ENCODE measurements at places on chromosomes 3 and 15.
A peak's percentile ranks its signal among the peaks of the same experiment; 100 is the strongest.

DNA sequence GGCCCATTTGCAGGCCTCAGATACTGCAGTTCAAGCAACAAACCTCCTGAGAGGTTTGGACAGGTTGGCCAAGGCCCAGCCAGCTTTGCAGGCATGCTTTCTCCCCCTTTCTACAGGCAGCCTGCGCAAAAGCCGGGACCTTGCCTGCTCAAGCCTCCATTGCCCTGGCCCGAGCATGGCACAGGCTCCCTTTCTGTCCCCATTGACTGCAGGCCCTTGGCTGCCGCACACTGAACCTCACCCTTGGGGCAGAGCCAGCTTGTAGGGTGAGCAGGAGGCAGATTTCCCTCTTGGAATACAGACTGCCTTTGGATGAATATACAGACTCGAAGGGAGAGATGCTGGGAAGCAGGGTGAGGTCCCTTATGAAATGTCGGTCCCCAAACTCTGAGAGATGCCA lies 461.7 kb upstream of the PROK2 start:
- no peak for DNase-seq

DNA sequence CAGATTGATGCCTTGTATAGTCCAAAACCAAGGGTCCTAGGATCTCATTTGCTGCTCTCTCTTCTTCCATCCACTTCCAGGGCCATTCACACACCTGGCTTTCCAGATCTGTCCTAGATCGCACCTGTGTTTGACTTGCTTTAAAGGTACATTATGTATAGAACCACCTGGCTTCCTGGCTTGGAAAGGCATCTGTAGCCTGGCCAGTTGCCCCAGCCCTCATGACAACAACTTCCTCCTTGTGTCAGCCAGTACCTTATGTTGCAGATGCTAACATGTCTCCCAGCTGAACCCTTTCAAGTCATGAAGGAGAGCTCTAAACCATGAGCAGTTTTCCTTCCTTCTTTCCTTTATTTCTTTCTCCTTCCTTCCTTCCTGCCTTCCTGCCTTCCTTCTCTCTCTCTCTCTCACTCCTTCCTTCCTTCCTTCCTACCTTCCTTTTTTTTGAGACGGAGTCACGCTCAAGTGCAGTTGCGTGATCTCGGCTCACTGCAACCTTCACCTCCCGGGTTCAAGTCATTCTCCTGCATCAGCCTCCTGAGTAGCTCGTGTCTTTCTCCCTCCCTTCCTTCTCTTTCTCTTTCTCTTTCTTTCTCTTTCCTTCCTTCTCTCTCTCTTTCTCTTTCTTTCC lies 2.5 kb upstream of the HTR3C start:
- DNase-seq = peak; percentile 63

- no peak for DNase-seq
Measured at GRCh38 chr3:66489581-66489980, 11.2 kb downstream of the LRIG1 start.

GRCh38 chr3:60316121-60316797 lies 935.0 kb downstream of the FHIT start:
- DNase-seq = no peak

GRCh38 chr15:32152574-32152973 lies 122.3 kb downstream of the CHRNA7 start:
- DNase-seq = no peak

- no peak for DNase-seq
Measured at GRCh38 chr3:23987356-23987755, 42.3 kb downstream of the NR1D2 start.

DNA sequence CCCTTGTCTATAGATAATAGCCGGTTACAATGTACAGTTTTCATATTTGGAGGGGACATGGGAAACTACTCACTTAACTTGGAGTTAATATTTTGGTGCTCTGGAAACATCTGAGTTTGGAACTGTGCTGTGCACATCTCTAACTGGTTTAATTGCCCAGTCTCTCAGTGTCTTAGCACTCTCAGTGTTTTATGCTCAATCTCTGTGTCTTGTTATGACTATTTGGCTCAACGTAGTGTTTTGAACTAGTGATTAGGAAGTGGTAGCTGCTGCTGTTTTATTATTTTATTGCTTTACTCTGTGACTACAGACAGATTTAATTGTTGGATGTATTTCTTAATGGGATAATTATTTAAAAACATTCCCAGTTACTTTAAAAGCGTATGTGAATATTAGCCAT lies 17.0 kb downstream of the FNDC3B start:
- no peak for DNase-seq

GRCh38 chr3:193301433-193301832 lies 60.4 kb downstream of the PLAAT1 start:
- peak; percentile 13 for DNase-seq

DNA sequence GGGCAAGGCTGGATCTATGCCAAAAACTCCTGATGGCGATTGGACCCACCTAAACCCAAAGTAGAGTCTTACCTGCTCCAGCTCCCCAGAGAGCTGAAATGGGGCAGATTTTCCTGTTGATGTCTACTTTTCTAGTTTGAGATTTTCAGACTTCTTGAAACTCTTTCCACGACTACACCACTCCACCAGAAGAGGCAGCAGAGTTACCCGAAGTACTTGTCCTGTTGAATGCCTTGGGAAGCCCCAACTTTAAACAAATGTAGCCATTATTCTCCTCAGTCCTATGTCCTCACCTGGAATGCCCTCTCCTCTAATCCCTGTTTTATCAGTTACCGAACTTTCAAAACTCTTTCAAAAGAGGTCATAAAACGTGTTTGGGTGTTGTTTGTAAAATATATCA lies 843.8 kb downstream of the VGLL3 start:
- no peak for DNase-seq

- DNase-seq = no peak
Measured at GRCh38 chr3:43048470-43048869, 57.4 kb downstream of the POMGNT2 start.

GRCh38 chr15:65085990-65086679 lies 9.6 kb downstream of the KBTBD13 start:
- DNase-seq = peak; percentile 46

DNA sequence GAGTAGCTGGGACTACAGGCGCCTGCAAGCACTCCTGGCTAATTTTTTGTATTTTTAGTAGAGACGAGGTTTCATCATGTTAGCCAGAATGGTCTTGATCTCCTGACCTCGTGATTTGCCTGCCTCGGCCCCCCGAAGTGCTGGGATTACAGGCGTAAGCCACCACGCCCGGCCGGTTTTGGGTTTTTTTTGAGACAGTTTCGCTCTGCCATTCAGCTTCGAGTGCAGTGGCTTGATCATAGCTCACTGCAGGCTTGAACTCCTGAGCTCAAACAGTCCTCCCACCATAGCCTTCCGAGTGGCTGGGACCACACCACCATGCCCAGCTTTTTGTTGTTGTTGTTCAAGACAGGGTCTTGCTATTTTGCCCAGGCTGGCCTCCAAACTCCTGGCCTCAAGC lies 16.0 kb upstream of the SCAP start:
- no peak for DNase-seq

- no peak for DNase-seq
Measured at GRCh38 chr3:116743062-116743461, 33.5 kb downstream of the TUSC7 start.

DNA sequence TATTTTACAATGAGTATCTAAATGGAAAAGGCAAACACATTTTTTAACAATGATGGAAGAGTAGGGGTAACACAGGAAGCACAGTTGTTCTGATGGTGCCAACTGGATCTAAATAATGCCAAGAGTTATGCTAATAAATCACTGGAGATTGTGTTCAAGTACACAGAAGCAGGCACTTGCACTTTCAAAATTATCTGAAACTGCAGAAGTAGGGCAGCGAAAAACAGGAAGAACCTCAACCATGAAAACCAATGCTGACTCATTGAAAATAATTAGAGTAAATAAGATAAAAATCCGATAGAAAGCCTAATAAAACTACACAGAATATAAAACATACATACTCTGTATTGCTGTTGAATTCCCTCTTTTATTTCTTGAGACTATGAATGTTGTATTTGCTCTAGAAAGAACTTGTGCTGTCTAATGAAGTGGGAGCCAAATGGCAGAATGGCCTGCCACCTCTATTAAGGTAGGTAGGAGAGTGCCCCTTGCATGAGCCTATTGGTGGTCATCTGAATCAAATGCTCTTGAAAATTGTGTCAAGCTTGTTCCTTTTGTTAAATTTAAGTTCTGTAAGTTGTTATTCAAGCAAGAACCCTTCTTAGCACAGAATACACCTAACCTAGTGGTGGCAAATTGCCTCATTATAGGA lies 93.7 kb downstream of the ABI3BP start:
- DNase-seq = no peak

- DNase-seq = peak; percentile 62
Measured at GRCh38 chr3:154121701-154122551, 736 bp downstream of the ARHGEF26 start.
